Tongue (tissue), 3 donors: ENCODE measurements at places on chromosomes 16 and 17. TPM values are rescaled to one million over a fixed set of nuclear protein-coding genes. Genes with fewer than 3 reads are reported as not detected.

CD300E gene
- not detected for total RNA-seq

HS3ST3A1 gene
- total RNA-seq: not detected

SSTR5 gene
- total RNA-seq: 0.72 TPM

RASL10B gene
- total RNA-seq: 0.62 TPM

GJD3 gene
- 0.82 TPM for total RNA-seq

RPL38 gene
- total RNA-seq: 722 TPM

VPS25 gene
- 40.3 TPM for total RNA-seq

SOX8 gene
- 55.6 TPM for total RNA-seq

GRCh38 chr17:57294629-57295501 lies 38.5 kb downstream of the MSI2 start:
- DNase-seq: no peak

- no peak for DNase-seq
These were observed 38.9 kb upstream of the CMIP start for GRCh38 chr16:81405702-81406113.

- DNase-seq: no peak
These were observed 4.4 kb downstream of the BAHCC1 start for GRCh38 chr17:81399481-81400153.

DNA sequence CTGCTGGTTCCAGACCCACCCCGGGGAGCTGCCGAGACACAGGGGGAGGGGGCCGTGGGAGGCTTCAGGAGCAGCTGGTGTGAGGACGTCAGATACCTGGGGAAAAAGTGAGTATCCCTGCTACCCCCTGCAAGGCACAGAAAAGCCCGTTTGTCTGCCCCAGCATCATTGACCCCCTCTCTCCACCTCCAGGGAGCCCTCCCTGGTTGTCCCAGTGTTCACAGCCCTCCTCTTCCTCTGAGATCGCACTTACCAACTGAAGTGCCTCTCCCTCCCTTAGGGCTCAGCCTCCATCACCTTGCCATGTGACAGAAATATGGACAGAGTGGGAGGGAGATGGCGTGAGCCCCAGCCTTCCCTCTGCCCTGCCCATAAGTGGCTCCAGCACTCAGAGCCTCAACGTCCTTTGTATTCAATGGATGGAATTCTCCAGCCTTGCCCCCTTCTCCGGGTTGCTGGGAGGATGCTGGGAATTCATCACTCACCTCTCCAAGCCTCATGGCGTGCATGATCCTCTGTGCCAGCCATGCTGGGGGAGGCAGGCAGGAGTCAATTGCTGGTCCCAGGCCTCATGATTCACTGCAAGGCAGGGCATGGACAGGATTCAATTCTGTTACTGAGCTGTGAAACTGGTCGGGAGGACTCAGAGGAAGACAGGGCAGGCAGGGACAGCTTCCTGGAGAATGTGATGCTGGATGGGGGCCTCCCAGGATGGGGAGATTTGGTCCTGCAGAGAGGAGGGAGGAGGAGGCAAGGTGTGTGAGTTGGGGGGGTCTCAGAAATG lies 14.6 kb downstream of the SPNS3 start:
- DNase-seq: no peak

- no peak for DNase-seq
These were observed 21.2 kb upstream of the CMTM4 start for GRCh38 chr16:66717776-66718175.

- DNase-seq: no peak
These were observed 12.1 kb upstream of the RIPOR1 start for GRCh38 chr16:67516296-67517154.

DNA sequence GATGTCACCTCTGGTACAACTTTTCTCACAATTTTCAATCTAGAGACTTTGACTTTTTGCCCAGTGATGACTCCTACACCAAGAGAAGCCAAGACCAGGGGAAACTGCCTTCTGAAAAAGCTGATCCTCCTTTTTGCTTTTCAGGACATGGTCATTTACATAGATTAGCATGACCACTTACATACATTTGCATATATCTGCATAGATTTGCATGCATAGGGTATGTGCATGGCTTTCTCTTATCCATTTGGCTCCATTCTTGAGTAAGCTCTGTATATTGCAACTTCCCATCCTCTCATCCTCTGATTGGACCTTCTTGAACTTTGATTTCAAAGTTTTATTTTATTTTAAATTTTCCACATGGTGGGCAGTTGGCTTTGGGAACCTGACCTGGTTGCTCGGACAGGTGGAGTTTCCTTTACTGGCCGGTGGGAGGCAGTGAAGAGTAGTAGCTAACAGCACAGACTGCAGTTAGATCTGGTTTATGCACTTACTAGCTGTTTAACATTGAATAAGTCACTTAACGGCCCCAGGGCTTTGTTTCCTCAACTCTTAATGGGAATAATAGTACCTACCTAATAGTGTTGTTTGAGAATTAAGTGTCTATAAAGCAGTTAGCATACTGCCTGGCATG lies 92.9 kb downstream of the GPR139 start:
- no peak for DNase-seq

GRCh38 chr17:19513897-19514488 lies 19.7 kb upstream of the SLC47A1 start:
- DNase-seq: peak; percentile 92

DNA sequence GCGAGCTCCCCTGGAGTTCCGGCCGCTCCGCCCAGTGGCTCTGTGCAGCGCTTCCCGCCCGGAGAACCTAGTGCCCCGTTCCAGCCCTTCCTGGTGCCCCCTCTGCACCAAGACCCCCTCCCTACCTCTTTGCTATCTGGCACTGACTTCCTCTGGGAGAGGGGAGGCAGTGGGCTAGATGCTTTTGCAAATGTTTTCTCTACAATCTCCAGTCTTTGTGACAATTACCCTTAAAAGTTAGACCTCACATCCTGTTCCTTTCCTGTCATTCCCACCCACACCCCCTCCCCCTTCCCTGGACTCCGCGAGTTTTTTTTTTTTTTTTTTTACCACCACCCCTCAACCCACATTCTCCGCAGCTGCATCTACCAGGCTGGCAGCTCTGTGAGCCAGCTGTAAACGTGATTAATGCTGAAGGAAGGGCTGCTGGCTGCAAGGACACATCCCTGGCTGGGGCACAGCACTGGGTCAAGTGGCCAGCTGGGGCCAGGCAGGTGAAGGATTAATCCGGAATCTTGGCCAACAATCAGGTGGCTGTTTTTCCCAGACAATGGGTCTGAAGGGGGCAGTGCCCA lies 101.5 kb downstream of the MGAT5B start:
- peak; percentile 49 for DNase-seq

DNA sequence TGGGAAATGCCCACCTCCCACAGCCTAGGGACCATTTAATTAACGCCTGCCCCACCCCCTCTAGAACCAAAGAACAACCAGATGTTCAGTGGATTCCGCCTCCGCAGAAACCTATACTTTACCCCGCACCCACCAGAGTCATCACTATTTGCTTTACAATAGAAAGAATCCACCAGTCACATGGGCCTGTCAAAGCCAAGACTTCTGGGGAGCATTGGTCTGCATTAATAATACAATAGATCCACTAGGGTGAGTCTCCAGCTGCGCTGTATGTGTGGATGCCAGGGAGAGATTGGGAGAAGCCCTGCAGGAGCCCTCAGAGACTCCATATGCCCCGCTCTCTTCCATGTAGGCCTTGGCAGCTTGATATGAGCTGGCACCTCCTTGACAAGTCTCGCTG lies 31.3 kb downstream of the CLEC19A start:
- DNase-seq: no peak

DNA sequence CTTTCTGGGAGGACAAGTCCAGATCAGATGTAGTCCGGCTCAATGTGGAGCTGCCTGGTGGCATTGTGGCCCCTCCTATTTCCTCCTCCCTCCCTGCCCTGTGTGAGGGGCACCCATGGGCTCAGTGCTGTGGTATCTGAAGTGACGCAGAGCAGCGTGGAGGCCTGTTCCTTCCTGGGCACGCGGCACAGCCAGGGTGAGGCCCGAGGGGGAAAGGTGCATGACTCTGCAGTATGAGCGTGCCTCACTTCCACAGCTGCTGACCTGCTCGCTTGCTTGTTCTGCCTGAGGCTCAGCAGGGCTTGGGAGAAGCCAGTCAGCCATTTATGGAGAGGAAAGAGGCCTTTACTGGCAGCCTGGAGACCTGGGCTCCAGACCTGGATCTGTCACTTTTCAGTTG lies 11.7 kb downstream of the TMEM238L start:
- no peak for DNase-seq

DNA sequence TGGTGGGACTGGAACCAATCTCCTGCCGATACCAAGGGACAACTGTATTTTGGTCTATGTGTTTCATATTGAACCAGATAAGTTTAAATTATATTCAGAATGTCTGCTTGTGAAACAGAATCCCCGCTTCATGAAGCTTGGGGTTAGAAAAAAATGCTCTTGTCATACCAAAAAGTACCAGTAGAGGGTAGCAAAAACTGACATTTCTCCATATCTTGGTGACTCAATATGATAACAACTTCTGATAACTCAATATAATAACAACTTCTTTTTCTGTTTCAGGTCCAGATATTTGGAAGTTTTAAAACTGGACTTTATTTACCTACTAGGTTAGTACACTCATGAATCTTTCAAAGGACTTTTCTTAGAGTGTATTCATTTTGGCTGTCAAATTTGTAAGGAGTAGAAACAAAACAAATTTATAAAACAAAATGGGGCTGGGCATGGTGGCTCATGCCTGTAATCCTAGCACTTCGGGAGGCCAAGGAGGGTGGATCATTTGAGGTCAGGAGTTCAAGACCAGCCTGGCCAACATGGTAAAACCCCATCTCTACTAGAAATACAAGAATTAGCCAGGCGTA lies 52.3 kb upstream of the ADCY7 start:
- peak; percentile 82 for DNase-seq

- DNase-seq: peak; percentile 75
These were observed 209.4 kb upstream of the CIBAR2 start for GRCh38 chr16:85321509-85322271.

DNA sequence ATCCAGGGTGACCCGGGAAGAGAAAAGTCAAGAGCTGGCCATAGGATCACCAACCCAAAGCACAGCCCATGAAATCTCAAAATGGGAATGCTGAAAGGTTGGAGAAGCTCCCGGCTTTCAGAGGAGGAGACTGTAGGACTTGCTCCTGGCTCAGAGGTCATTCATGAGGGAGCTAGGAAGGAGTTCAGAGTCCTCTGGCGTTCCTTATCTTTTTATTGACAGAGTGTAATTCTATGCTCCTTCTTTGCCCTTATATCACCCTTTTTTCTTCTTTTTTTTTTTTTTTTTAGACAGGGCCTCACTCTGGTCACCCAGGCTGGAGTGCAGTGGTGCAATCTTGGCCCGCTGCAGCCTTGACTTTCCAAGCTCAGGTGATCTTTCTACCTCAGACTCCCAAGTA lies 27.3 kb upstream of the CNOT1 start:
- no peak for DNase-seq

DNA sequence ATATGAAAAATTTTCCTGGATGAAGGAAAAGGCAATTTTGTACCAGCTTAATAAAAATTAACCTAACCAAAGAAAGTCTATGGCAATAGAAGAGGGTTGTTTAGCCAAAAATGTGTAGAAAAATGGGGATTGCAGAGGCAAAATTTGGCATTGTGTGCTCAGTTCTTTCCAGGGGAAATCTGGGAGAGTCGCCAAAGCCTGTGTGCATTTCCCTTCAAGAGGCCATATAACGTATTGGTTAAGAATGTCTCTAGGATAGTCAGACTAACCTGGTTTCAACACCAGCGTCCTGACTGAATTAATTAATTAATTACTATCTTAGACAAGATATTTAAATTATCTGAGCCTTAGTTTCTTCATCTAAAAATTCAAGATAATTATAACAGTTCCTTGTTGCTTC lies 44.8 kb upstream of the HLF start:
- DNase-seq: peak; percentile 72

DNA sequence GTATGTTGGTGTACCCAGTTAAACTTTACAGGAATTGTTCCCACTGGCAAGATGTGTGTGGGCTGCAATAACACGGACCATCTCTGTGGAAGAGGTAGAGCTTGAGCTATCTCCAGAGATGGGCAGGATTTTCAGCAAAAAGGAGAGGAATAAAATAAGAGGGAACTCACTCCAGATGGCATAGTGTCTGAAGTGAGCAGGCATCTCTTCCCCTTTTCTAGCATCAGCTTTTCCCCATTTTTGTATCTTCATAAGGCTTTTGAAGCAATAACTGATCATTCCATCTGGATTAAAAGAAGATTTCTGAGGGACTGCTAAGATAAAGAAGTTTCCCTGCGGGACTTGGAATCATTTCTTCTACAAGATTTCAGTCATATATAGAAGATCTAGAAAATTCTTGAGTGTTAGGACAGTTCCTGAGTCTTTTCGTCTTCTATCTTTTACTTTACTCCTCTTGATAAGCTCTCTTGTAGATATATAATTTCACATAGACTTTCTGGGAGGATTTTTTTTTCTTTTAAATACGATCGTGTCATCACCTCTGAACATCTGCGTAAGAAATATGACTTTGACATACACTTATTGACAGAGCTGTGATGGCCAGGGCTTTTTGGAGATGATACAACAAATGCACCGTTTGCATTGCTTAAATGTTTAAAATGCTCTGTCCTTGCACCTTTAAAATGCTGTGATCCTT lies 2.1 kb downstream of the CPD start:
- no peak for DNase-seq

- peak; percentile 85 for DNase-seq
These were observed 142.0 kb downstream of the CPPED1 start for GRCh38 chr16:12661656-12662172.

GRCh38 chr17:79991924-79992648 lies 43.6 kb downstream of the TBC1D16 start:
- DNase-seq: peak; percentile 81

DNA sequence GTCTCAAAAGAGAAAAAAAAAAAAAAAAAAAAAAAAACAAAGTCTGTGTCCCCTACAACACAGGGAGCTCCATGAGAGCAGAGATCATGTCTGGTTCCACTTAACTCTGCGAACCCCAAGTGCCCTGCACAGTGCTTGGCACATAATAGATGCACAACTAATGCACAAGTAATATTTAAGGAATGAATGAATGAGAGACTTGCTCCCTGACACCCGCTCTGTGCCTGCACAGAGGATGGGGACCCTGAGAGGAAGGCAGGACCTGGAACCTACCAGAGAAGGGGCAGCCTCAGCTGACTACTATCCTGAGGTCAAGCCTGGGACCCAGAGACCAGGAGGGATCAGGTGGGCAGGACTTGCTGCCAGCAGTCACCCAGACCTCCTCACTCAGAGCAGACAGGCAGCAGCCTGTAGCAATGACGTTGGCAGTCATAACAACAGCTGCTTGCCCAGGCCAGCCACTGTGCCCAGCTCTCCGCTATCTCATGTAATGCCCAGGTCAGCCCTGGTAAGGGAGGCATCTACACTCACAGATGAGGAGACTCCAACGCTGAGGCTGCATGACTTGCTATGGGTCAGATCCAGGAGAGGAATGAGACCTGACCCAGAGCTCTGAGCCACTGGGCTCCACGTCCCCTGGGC lies 2.9 kb downstream of the MYO15A start:
- no peak for DNase-seq

DNA sequence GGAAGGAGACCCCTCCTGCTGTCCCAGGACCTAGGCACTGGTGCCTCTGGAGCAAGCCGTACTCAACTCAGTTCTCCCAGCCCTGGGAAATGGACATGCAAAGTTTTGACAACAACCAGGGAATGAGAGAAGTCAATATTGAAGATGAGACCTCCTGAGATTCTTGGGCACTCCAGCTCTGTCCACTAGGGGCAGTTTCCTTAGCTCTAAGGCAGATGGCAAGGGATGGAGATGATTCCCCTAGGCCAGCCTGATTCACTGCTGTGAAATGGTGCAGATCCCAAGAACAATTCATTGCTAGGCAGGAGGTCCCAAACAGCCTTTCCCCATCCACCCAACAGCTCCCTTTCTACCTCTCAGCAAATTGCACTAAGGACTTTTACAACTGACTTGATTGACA lies 20.5 kb upstream of the SDR42E2 start:
- no peak for DNase-seq
